ENCODE measurements at places on chromosomes 2 and 18.

- no peak for DNase-seq
Measured at GRCh38 chr2:110219496-110220189, 7.3 kb upstream of the MTLN start.

DNA sequence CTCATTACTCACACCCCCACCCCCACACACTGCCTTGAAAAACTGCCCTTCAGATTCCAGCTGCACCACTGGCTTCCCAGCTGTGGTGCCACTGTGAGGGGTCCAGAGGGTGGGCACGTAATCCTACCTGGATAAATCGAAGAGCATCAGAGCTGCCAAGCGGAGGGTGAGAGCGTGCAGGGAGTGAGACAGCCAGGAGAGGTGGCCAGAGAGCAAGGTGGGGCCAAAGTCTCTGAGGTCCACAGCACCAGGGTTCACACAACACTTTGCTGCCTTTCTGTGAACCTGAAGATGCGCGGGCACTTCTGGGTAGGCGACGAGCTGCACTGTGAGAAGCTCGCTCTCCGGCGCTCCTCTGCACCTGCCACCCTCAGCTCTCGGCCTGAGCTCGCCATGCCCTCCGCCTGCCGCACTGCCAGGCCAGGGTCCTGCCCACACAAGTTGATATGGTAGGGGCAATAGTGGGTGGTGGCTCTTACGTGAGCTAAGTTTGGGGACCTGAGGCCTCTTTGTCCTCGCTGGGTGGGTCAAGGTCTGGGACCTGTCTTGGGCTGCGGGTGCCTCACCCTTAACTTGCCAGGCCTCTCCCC lies 83.9 kb downstream of the MARCO start:
- no peak for DNase-seq

- no peak for DNase-seq
Measured at GRCh38 chr18:28635530-28635929, 458.6 kb upstream of the CDH2 start.

DNA sequence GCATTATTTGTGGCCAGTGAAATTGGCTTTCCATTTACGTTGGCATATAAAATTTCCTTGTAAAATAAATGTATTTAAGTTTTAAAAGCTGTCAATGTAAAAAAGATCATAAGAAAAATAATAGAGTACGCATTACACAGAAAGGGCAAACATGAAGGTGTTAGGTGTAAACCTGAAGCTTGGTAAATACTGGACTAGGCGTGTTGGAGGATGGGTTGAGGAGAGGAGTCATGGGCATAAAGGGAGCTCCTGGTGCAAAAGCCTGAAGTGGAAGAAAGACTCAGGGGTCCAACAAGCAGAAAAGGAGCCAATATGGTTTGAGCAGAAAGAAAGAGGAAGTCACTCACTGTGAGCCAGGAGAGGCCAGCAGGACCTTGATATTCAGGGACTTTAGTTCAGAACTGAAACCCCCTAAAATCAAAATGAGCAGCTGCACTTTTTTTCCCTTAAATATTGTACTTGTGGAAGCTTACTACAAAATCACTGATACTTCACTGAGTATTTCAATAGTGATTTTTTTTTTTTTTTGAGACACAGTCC lies 24.4 kb downstream of the SP5 start:
- no peak for DNase-seq

DNA sequence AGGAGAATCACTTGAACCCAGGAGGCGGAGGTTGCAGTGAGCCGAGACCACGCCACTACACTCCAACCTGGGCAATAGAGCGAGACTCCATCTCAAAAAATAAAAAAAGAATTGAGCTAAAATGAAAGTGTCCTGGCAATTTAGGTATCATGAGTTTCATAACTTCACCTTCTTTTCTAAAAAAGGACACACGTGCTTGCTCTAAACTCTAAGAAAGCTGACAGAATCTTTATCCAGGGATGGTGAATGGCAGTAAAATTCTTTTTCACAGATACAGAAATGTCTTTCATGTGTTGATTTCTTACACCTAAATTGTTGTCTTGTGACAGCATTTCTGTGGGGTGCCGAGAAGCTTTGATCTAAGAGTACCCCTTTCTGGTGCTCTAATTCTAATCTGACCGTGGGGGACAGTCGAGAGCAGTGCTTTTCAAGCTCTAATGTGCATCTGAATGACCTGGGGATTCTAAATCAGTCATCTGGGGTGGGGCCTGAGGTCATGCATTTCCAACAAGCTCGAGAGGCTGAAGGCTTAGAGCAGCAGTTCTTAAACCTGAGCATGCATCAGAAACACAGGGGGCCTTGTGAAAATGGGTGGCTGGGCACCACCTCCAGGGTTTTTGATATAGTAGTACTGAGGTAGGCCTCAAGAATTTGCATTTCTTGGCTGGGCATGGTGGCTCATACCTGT lies 42.1 kb upstream of the REL start:
- DNase-seq, result no peak

DNA sequence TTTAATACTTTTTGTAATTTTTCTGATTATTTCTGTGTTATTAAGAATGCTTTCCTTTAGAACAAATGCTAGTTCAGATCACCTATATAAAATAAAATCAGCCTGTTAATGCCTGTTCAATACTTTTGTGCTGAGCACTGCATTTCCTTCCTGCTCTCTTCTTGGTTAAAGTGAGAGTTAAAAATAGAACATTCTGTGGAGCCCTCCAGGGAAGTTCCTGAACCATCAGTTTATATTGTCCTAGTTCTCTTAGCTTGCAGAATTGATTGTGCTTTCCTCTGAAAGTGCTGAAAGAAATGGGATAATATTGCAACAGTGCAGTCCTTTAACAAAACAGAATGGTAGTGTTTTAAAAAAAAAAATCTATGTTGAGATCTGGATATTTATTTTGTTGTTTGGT lies 74.6 kb upstream of the UBXN4 start:
- DNase-seq, result no peak

- no peak for DNase-seq
Measured at GRCh38 chr2:172698041-172698863, 37.4 kb upstream of the RAPGEF4 start.

- DNase-seq, result no peak
Measured at GRCh38 chr2:163573652-163574051, 162.2 kb downstream of the FIGN start.

- DNase-seq, result no peak
Measured at GRCh38 chr2:170689481-170689880, 25.7 kb upstream of the SP5 start.

DNA sequence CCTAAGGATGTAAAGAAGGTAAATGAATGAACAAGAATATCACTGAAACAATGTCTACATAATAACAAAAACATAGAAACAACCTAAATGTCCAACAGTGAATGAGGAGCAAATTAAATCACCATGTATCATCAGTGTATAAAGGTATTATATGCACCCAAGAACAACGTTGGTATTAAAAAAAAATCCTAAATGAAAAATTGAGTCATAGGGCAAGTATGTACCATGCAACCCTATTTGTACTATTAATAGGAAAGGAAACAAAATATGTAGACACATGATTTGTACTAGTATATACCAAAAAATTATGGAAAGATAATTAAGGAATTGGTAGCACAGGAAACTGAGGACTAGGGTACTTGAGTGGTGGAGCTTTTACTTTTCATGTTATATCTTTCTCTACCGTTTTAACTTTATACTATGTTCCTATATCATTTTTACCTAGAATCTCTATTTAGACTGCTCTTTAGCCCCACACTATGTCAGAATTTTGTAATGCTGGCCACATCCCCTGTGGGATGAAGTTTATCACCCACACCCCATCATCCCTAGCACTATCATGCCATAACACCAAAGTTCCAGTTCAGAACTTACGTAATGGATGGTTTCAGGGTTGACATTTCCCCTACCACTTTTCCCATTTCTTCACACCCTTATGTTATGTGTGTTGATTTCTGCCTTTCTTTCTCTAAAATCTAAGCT lies 25.6 kb downstream of the IKZF2 start:
- DNase-seq, result no peak
